Sciatic nerve (tissue), 2 donors: ENCODE measurements at places on chromosomes 6 and 20.

GRCh38 chr6:131558922-131559321 lies 14.1 kb upstream of the ARG1 start:
- no peak for DNase-seq

DNA sequence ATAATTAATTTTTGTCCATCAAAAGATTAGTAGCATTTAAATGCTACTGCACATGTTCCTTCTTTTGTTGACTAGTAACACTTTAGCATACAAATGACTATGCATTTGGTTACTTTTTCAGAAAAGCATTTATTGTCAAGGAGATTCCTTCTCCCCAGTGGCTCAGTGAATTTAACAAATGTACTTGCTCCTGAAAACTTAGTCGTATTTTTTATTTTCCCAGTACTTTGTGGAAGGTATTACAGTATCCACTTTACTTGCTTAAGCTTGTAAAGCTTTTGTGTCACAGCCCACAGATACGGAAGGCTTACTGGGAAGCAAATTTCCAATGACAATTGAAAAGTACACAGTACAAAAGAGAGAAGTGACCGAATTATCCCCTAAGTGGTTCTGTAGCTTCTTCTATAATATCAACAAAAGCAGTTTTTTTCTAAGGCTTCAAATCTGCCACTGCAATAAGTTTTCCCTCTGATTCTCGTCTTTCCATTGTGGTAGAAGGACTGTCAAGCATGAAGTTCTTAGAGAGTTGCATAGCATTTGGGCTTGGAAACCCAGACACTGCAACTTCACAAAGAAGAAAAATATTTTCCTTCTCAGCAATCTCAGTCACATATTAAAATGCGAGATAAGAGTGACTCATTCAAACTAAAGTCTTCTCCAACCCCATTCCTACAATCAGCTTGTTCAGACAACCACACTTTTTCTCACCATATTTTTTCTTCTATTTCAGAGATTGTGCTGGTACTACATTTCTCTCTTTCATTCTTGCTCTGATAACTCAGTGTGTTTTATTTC lies 431.2 kb downstream of the GRIK2 start:
- DNase-seq, result no peak

GRCh38 chr20:23746321-23746720 lies 4.4 kb downstream of the CST1 start:
- DNase-seq, result no peak

GRCh38 chr6:89406141-89406540 lies 5.9 kb downstream of the RRAGD start:
- no peak for DNase-seq

- no peak for DNase-seq
Observed at GRCh38 chr6:4973982-4974745, 29.7 kb downstream of the RPP40 start.

- DNase-seq, result no peak
Observed at GRCh38 chr20:8874437-8874836, 194.4 kb upstream of the PLCB4 start.
